Esophagus mucosa (tissue), 1 donor: ENCODE measurements at places on chromosomes 7 and 10. TPM values are rescaled to one million over a fixed set of nuclear protein-coding genes. Genes with fewer than 3 reads are reported as not detected.

DNA sequence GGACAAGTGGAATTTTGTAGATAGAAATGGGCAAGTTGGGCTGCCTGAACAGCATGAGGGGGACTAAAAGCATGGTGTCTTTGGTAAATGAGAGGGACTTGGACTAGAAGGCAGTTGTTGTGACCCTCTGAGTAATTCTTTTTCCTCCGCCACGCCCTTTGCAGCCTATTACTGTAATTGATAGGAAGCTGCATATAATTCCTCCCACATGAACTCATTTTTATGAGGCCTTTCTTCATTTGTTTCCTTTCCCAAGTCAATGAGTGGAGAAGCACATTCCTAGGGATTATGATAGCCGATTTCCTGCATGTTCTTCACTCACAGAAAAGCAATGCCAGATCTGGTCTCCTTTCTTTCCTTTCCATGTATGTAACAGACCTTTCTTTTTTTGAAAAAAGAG is 27.7 kb downstream of the ZSCAN25 start:
- ATAC-seq = no peak

GRCh38 chr10:18097524-18097923 is 42.7 kb upstream of the CACNB2 start:
- no peak for ATAC-seq

DNA sequence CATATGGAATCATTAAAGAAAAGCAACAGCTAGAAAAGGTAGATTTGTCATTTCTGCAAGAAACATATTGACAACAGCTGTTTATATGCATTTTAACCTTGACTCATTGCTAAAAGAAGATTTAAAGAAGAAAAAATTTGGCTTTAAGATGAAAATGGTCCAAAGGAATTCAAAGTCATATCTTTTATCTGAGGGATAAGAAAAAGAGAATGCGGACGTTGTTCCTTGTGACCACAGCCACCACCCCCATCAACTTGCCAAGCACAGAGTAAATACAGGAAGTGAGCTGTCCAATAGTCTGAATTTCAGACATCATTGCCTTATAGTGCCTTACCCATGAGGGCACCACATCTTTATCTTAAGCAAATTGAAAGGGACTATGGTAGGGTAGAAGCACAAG is 7.3 kb upstream of the CRPPA start:
- no peak for ATAC-seq

DNA sequence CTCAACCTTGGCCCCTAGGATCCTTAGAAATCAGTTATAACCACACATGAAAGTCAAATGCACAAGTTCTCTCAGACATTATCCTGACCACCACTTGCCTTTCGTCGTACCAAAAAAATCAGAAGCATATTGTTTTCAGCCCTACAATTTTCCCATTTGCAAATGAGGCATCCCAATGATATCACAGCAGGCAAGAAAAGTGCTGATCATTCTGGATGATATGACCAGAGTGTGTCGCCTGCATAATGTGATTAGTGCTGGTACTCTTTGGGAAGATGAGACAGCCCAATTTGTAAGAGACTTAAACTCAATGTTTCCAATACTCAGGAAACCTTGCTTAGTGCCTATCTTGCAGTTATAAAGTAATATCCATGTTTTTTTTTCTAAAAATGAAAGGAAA is 168.0 kb downstream of the SORCS1 start:
- no peak for ATAC-seq

GRCh38 chr10:90363799-90364483 is 493.9 kb downstream of the HTR7 start:
- ATAC-seq = no peak

- ATAC-seq = no peak
These were observed 55.2 kb upstream of the KCNMA1 start for GRCh38 chr10:77692782-77693181.

DNA sequence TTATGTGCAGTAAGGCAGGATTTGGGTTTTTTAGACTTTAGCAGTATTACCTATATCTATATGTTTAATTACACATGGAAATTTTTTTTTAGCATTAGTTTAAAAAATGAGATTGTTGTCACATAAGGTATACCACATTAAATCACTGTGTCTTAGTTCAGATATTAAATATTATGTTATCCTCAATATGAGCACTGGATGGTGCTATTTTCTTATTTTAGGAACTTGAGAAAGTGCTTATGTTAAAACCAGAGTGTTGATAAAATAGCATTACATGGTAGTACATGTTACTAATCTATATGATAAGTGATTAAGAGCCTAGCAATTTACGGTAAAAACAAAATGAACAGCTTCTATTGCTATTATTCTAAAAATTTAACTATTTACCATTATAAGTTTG is 28.8 kb downstream of the MIOS start:
- no peak for ATAC-seq

GRCh38 chr7:27095050-27095896 is 527 bp downstream of the HOXA1 start:
- ATAC-seq = peak; percentile 1

DNA sequence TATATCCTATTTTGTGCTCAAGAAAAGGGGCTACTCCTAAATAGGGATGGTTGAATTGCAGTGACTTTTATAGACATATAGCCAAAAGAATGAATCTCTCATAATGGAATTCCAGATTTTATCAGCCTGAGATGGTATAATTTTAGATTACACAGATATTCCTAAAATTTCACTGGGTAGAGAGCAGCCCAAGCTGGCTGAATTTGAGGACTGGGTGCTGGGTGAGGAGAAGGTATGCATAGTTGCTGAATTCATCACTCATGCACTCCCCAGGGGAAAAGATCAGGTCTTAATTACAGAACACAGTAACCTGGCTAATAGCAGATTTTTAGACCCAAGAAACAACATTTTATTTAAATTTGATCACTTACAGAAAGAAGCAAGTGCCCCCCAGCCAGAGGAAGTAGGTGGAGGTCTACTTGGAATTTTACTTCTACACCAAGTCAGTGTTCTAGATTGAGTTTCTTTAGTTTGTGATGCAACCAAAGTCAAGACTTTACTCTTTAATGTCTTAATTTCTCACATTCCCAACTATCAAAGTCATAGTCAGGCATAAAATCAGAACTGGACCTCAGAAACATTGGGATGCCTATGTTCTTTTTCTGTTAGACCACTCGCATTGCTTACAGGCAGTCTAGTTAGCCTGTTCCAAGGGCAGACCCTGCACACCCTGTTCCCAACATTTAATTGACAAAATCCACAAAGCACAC is 337.4 kb upstream of the PODXL start:
- ATAC-seq = no peak

DNA sequence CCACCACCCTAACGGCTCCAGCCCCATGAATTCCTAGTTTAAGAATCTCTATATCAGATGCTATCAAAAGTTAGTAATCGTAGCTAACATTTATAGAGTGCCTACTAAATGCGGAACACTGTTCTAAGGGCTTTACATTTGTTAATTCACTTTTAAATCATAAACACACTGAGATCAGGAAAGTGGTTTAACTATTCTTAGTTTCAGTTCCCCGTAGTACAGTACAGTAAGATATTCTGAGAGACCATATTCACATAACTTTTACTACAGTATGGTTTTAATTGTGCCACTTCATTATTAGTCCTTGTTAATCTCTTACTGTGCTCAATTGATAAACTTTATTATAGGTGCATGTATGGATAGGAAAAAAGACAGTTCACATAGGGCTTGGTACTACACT is 22.5 kb downstream of the SYPL1 start:
- ATAC-seq = no peak

- no peak for ATAC-seq
These were observed 400.3 kb downstream of the RPS24 start for GRCh38 chr10:78433766-78434535.

GRCh38 chr10:24306507-24306875 is 97.6 kb downstream of the KIAA1217 start:
- no peak for ATAC-seq

DNA sequence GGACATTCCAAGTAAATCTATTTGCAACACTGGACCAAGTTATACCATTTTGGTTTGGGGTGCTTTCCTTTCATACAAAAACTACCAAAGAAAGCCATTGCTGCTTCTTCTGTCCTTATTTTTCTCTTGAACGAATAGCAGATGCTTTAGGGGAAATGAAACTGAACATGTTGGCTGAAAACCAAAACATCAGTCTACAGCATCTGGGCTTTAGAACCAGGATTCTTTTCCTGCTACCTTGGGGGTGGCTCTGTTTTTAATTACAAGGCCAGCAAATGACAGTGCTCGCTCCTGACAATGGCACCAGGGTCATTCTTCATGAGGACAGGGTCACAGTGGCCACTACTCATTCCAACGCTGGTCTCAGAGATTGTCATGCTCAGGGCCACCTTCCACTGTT is 80.3 kb downstream of the WDR11 start:
- ATAC-seq = no peak

DNA sequence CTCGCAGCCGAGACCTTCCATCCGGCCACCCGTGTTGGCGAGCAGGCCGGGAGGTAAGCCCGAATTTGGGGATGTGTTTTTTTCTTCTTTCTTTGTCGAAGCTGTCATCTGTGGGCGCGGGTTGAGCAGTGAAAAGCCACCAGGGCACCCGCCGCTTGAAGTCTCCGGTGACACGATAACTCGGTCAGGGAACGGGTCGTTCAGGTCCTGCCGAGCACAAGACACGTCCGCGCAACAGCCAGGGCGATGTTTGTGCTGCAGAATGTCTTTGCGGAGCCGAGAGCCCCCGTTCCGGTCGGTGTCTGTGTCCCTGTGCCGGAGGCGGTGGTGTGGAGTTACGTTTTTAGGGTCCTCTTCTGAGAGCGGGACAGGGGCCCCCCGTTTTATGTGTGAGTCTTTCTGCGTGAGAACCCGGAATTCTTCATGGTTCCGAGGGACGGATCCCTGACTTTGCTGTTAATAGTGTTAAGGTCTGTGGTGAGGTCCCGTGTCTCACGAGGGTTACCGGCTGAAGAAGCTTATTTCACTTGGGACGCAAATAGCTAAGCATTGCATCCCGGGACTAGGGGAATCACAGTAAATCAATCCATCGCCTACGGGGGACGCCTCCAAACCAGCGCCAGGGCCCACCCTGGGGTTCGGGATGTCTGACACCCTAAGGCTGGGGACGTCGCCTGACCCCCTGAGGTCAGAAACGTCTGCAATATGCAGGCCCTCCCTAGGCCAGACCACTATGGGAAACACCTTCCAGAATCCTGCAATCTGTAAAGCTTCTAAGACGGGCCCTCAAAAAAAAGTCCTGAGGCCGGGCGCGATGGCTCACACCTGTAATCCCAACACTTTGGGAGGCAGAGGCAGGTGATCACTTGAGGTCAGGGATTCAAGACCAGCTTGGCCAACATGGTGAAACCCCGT is 99.5 kb downstream of the ELFN1 start:
- no peak for ATAC-seq

DNA sequence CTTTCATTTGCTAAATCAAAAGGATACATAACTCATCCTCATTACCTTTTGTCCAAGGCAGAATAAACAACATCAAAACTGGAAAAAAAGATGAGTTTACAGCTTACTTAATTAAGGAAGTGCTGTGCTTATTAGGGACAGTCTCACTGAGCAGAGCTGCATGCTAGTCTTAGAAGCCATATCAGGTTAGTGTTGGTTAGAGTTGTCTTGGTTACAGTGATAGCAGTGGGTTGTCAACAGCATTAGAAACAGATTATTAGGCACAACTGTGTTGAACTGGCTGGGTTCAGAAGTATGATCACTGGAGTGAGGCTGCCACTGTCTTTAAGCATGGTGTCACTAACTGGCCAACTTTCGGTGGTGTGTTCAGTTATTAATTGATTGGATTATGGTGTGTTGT is 503.9 kb upstream of the IGFBP3 start:
- no peak for ATAC-seq

GRCh38 chr7:120169996-120170783 is 102.8 kb upstream of the KCND2 start:
- ATAC-seq = no peak

- peak; percentile 93 for ATAC-seq
These were observed 381.8 kb downstream of the TCERG1L start for GRCh38 chr10:130929422-130930325.

- ATAC-seq = no peak
These were observed 12.7 kb downstream of the HHEX start for GRCh38 chr10:92702301-92702916.

DNA sequence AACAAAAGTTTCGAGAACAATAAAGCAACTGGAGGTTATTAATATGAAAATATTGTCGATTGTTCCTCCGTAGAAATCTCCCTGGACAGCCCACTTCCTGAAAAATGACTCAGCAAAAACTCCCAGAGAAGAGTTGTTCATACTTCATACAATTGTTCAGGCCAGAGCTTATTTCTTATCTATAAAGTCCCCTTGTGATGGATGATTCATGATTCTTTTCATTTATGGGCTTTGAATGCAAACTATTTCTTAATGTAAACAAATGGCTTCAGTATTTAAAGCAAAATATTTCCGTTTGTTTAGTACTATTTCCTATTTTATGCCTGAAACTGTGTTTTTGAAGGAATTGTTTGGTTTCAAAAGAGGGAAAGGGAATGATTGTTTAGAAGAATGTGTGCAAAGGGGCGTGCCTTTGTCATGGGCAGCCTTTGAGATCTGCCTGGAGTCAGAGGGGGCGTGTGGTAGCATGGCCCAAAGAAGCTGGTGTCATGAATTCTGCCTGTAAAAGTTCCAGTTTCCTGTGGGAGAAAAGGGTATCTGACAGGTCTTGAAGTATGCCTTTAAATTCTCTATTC is 26.2 kb upstream of the EXOC6 start:
- peak; percentile 38 for ATAC-seq

- no peak for ATAC-seq
These were observed 72.2 kb upstream of the INSIG1 start for GRCh38 chr7:155225516-155225915.

GRCh38 chr10:21797984-21798765 is 205.4 kb downstream of the DNAJC1 start:
- ATAC-seq = no peak

DNA sequence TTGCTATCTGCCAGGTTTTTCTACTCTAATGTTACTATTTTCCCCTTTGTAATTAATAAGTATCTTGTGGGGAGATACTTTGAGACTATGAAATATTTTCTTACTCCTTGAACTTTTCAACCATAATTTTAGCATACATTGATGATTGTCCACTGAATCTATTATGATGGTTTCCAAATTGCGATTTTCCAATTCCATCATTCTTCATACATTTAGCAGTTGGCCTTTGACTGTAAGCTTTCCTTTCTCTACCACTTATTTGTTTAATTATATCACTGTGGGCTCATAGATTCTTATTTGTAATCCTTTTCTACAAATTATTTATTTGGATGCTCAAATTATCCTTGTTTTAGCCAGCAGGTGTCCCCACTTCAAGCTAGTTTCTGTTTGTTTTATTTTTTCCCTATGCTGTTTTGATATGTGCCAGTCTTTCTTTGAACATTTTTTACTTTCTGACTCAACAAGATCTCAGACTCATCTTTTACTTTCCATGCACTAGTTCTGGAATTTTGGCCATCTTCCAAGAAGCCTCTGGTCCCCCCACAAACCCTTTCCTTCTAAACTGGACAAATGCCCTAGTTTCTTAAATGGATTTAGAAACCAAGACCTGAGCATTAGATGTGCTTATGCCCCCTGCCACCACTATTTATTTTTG is 11.4 kb upstream of the MRPS16 start:
- no peak for ATAC-seq

The OR6V1 gene
- not detected for total RNA-seq

The LRRD1 gene
- not detected for total RNA-seq

The EPHA1 gene
- total RNA-seq = 79.0 TPM

The MGAM2 gene
- 0.20 TPM for total RNA-seq

The SNX10 gene
- total RNA-seq = 2.1 TPM

The HMX3 gene
- not detected for total RNA-seq

The UFSP1 gene
- total RNA-seq = 2.1 TPM
